ENCODE measurements at places on chromosomes 7 and 10. TPM values are rescaled to one million over a fixed set of nuclear protein-coding genes. Genes with fewer than 3 reads are reported as not detected.

DNA sequence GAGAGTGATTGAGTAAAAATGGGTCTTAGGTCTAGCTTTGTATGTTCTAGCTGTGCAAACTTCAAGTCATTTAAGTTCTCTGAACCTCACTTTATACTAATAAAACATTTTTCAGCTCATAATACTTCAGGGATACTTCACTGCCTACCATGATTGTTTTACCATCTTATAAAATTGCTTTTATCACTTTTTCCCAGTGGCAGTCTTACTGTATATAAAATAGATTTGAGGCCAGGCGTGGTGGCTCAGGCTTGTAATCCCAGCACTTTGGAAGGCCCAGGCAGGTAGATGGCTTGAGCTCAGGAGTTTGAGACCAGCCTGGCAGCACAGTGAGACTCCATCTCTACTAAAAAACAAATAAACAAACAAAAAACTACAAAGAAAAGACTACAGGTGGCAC is 17.4 kb downstream of the FGL2 start:
- no peak for DNase-seq

- DNase-seq = peak; percentile 79
These were observed 994 bp downstream of the GATAD1 start for GRCh38 chr7:92448205-92448747.

GRCh38 chr10:101779544-101780186 is 3.6 kb downstream of the NPM3 start:
- DNase-seq = peak; percentile 96

DNA sequence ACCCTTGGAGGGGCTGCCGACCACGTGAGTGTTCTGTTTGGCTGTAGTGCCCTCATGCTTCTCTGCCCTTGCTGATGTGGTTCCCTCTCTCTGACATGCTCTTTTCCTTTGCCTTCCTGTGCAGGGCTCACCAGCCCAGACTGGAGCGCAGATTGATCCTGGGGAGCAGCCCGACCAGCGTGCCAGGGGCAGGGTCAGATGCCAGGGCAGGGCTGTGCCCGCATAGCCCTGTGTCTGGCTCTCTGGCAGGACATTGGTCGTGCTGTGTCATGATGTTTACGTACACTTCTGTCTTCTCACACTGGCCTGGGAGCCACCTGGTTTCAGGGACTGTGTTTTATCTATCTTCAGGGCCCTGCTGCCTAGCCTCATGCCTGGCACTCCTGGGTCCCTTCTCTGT is 300.8 kb downstream of the CAMK1D start:
- no peak for DNase-seq

GRCh38 chr10:12165036-12165435 is 30.7 kb downstream of the NUDT5 start:
- no peak for DNase-seq

DNA sequence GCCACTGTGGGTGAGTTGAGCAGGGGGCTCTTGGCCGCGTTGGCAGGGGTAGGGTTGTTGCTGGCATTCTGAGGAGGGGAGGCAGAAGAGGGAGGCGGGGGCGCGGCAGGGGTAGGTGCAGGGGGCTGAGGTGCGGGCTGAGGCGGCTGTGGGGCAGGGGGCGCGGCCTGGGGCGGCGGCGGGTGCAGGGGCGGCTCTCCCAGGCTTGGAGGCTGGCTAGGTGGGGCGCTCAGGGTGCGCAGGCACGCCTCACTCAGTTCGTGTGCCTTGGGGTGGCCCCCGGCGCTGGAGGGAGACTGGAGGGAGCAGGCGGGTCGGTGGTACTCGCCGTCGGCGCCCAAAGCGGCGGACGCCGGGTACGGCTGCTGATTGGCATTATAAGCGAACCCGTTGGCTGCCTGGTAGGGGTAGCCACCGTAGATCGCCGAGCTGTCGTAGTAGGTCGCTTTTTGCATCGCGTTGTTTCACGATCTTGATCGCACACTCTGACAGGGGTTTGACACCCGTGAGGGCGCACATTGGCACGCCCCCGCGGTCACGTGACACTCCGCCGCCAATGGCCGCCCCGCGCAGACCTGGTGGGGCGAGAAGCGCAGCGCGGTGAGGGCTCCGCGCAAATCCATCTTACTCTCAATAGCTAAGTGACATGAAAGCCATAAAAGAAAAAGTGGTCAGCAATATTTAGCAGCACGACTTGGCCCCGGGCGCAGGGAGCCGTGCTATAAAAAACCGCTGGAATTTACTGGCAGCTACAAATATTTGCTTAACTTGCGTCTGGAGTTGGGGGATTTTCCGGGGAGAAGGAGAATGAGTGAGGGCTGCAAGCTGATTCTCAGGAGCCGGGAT is 7.9 kb upstream of the HOXA2 start:
- DNase-seq = no peak

The LLCFC1 gene
- not detected for polyA plus RNA-seq

The CDK14 gene
- polyA plus RNA-seq = 8.9 TPM

Measured in spleen (tissue), 13 donors.